ENCODE measurements at places on chromosomes 11 and 22. TPM values are rescaled to one million over a fixed set of nuclear protein-coding genes. Genes with fewer than 3 reads are reported as not detected.
A peak's percentile ranks its signal among the peaks of the same experiment; 100 is the strongest.

CYB5R2 gene
- 1.7 TPM for total RNA-seq

PSMA1 gene
- total RNA-seq, result 231 TPM

OR52H1 gene
- not detected for total RNA-seq

DNA sequence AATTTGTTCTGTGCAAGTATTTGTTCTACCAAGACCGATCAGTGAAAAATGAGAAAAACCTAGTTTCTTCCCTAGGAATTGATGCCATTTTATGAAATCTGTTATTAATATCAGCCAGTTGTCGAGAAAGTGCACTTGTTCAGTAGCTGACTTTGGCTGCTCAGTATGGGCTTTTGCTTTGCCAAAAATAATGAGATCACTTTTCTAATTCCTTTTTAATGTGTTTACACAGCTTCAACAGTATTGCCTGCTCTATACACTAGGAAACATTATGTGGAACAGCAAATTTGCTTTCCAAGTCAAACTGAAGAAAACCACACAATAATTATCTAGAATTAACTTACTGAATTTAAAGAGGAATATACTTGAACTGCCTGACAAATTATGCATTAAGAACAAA, 34.4 kb downstream of the SCUBE2 start:
- ATAC-seq, result no peak

DNA sequence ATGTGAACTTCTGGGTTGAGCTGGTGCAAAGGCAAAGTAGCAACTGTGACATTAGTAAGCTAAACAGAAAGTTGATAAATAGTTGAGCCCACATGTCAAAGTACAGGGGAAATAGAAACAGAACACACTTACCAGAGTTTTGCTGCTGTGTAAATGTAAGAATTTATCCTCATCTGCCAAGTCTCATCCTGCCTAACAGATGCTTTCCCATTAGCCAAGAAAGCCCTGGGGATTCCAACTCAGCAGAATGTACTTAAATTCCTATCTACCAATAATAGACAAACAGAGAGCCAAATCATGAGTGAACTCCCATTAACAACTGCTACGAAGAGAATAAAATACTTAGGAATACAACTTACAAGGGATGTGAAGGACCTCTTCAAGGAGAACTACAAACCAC, 7.3 kb upstream of the OR51A2 start:
- peak; percentile 37 for ATAC-seq

DNA sequence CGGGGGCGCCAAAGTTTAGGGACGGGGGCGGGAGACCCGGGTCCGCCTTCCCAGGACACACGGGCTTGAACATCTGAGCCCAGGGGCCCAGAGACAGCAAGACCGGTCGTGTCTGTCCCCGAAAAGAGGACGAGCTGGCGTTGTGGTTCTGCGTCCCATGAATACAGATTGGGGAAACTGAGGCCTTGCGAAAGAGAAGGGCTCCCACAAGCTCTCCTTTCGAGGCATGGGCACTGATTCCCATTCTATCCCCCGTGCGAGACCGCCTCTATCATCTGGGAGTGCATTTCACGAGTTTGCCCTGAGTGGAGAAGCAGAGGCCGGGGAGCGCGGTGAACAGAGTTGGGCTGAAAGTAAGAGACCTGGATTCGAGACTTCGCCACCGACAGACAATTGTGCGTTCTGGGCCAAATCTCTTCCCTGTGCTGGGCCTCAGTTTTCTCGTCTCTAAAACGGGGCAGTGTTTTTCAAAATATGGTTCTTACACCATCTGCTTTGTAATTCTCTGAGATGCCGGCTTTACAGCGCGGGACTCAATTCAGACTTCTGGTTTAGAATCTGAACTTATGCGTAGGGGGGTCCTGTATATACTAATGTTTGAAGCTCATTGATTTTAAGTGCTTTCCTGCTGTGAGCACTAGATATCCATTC, 471 bp downstream of the RNF185 start:
- peak; percentile 74 for ATAC-seq

DNA sequence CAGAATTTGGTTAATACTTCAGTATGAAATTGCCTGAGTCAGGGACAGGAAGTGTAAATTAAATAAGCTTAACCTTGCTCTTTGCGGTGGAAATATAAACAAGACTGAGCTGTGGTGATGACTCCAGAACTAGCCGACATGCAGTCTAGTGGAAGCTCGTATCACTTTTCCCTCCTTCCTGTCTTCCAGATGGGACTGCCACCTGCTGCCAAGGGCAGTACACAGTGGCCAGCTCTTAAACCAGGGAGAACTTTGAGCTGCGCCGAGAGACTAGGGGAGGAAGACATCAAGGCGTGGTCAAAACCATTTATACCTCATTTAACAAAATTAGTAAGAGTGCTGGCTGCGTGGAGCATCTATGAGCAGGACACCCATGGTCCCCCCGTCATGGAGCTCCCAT, 31.3 kb upstream of the CTTN start:
- no peak for ATAC-seq

LRRC10B gene
- 5.1 TPM for total RNA-seq

- ATAC-seq, result no peak
Measured at GRCh38 chr11:9741260-9741659, 77.4 kb downstream of the SWAP70 start.

- peak; percentile 2 for ATAC-seq
Measured at GRCh38 chr11:34105957-34106504, 602 bp downstream of the NAT10 start.

GRCh38 chr22:36977401-36977861, 41.8 kb downstream of the TST start:
- ATAC-seq, result peak; percentile 48

DNA sequence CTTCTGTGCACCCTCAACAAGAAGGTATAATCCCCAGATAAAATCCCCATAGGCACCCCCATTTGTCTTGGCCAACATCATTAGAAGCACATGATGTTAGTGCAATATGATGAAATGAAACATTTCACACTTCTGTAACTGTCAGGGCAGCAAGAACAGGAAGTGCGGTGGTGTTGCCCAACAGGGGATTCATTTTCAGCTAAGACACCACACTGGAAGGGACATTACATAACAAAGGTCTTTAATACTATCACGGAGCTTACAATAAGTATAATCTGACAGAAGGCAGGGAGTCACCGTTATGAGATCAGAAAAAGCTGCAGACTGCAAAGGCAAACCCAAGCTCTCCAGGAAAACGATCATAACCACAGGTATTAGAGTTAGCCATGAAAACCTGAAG, 2.0 kb downstream of the OR52W1 start:
- no peak for ATAC-seq

DERL3 gene
- total RNA-seq, result 1.9 TPM

ATG2A gene
- total RNA-seq, result 29.0 TPM

- no peak for ATAC-seq
Measured at GRCh38 chr11:66868082-66868725, 11.3 kb downstream of the LRFN4 start.

- ATAC-seq, result no peak
Measured at GRCh38 chr22:49486225-49486624, 341.4 kb downstream of the BRD1 start.

DNA sequence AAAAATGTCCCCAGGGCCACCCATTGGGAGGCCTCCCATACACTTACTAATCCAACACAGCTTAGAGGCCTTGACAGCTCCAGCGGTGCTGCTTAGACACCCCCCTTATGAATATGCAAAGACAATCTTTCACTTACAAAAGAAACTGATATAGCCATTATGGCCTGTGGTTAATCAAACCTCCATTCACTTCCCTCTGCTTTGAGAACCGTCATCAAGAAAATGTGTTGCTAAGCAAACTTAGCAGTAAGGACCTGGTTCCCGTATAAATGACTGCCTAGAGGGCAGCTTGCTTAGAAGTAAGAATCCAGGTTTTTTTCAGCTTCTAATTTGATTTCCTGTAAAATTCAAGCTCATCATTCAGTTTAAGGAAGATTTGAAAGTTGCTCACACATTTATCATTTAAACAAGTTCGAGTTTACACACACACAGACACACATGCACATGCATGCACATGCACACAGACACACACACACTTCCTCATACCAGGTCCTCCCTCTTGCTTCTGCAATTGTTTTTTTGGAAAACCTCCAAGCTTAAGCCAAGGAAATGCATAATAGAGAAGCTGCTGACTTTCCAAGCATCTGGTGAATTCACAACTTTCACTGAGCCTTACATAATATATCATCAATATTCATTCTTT, 137.7 kb upstream of the BLID start:
- ATAC-seq, result peak; percentile 89

- peak; percentile 30 for ATAC-seq
Measured at GRCh38 chr11:844693-845644, 2.3 kb downstream of the TSPAN4 start.

BTBD18 gene
- 1.2 TPM for total RNA-seq

ADSL gene
- total RNA-seq, result 96.8 TPM

OR51B5 gene
- 0.50 TPM for total RNA-seq

OR51A2 gene
- total RNA-seq, result not detected

DNA sequence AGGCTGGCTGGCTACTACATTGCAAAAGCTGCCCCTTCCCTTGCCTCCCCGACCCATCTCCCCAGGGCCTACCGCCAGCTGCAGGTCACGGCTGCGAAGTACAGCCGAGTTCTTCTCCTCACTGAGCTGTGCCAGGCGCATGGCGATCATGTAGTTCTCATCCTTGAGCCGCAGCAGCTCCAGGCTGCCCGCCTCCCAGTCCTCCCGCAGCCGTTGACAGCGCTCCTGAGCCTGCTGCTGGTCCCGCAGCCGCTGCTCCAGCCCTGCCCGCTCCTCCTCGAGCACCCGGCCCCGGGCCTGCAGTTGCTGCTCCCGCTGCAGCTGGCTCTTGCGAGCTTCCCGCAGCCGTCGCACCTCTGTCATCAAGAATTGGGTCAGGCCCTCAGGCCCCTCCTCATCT, 3.3 kb downstream of the CARD10 start:
- no peak for ATAC-seq

GGT1 gene
- 3.2 TPM for total RNA-seq

DNA sequence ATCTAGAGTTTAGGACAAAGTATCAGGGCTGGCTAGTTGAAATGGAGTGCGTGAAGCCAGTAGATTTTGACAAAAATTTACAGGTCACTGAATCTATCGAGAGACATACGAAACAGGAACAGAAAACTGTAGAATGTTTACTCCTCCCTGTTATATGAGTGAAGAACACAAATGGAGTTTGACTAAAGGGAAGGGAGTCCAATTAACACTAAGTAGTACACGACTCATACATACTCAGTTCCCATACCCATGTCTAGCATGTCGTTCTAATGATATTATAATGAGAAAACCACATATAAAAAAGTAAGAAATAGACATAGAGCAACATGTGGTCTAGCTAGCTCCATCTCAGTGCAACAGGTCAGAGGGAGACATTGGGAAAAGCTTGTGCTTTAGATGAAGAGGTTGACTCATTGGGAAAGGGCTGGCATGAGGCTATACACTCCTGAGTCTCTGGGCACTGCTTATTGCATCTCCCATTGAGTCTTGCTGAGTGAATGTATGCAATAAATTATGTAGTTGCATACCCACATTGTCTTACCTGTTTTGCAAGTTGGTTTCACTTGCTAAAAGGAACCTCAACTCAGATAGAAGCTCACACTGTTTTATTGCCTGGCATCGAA, 43.5 kb downstream of the CD44 start:
- ATAC-seq, result no peak

DNA sequence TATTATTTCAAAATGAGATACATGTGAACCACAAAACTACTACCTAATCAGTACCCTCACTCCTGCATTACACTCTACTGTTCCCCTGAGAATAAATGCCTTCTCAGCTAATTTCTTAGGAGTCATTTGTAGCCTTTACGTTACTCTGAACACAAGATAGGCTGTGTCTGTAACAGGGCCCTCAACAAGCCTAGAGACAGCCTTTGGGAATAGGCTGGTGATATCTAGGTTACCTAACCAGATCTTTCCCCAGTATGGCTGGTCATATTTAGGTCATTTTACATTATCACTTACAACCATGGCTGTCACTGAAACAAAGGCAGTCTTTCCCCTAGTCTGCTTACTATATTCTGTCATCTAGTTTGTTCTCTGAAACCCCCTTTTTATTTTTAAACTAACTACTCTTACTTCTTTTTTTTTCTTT, 14.2 kb downstream of the ATM start:
- no peak for ATAC-seq

- ATAC-seq, result no peak
Measured at GRCh38 chr11:128963744-128964325, 21.2 kb upstream of the TP53AIP1 start.

DNA sequence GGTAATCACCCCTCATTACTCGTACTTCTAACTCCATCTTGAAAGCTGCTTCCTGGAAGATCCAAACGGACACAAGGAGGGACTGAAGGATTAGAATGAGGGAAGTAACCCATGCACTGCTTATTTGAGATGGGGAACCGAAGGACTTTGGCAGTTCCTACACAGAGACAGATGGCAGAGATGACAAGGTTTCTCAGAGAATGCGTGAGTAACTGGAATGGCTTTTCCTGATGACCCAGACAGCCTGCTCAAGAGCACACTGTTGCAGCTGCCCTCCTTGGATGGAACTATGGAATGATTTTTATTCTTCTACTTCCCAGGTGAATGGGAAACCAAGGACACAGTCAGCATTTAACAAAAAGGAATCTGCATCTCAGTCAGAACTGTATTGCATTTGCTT, 7.3 kb downstream of the KCNJ11 start:
- ATAC-seq, result no peak

All from motor neuron (in vitro differentiated cells).